HT1080 (cell line): ENCODE measurements at places on chromosomes 7 and 10.

GRCh38 chr7:23380556-23380955, 81.4 kb downstream of the MALSU1 start:
- DNase-seq, result peak; percentile 15

- DNase-seq, result peak; percentile 41
These were observed 1.2 kb upstream of the PRRT4 start for GRCh38 chr7:128362670-128363069.

DNA sequence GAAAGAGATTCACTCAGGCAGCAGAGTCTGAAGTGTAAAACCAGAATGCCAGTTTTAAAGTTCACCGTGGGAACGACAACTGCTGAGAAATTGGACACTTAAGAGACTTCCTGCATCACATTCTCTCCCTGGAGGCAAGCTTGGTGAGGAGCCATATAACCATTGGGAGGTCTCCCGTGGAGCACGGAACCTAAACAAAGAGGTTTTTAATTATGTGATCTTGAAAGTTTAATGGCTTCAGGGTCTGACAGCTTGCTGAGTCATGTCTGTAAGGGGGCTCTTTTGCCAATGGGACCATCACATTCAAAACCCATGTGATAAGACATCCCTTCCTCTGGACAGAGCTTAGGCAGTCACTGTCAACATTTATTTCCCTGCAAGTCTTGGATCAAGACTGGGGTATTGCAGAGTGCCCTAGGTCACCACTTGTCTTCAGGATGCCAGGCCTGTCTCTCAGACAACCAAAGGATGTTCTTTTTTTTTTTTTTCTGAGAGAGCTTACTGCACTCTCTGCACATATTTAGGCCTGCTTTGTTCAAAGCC, 674.4 kb downstream of the TYW1 start:
- no peak for DNase-seq

DNA sequence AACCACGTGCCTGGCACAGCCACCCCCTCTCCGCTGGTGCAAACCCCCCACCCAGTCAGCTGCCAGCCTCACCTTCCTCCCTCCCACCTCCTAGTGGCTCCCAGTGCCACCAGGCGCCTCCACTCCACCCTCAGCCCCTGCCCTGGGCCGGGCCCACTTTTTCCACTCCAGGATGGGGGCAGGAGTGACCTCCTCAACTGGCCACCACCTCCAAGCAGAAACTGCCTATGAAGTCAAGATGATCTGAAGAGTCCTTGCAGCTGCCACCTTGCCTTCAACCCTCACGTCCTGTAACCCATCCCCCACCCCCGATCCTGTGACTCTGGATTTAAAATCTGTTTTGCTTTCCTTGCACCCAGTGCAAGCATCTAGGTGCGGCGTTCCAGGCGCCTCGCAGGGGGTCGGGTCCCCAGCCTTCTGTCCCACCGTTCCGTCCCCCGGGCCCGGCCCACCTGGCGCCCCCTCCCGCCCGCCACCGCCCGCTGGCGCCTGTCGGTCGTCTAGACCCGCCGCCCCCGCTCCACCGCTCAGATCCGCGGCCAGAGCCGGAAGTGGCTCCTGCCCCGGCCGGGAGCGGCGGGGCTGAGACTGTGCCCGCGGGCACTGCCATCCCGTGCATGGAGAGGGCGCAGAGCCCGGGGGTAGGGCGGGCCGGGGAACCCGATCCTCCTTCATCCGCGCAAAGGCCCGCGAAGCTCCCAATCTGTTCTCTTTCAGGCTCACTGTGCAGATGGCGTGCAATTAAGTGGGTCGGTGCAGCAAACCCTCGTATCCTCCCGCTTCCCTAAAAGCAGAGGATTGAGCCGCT, 51.2 kb upstream of the GTF2I start:
- DNase-seq, result no peak

DNA sequence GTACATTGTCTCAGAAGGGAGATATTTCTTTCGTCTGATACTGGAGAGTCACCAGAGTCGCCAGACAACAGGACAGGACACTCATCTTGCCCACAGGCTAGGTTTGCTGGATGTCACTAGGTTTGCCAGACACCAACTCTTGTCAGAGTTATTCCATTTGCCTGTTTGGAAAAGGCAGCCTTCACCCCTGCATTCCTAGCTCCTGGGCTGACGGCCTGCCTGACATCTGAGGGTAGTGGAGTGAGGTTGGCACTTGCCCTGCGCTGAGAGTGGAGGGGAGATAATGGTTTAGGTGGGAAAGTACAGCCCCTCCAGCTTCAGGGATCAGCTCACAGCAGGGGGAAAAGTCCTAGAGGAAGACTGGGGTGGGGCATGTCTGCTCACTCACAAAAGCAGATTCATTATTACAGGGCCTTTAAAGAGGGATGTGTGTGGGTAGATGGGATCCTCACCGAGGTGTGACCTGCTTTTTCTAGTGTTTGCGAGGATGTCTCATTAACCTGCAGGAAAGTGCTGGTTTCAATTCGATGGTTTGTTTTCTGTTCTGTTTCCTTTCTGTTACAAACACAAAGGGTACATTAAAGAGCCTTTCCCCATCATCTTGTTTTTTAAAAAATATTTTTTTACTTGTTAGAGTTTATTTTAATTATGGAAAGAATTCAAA, 79.3 kb upstream of the TNS3 start:
- no peak for DNase-seq

DNA sequence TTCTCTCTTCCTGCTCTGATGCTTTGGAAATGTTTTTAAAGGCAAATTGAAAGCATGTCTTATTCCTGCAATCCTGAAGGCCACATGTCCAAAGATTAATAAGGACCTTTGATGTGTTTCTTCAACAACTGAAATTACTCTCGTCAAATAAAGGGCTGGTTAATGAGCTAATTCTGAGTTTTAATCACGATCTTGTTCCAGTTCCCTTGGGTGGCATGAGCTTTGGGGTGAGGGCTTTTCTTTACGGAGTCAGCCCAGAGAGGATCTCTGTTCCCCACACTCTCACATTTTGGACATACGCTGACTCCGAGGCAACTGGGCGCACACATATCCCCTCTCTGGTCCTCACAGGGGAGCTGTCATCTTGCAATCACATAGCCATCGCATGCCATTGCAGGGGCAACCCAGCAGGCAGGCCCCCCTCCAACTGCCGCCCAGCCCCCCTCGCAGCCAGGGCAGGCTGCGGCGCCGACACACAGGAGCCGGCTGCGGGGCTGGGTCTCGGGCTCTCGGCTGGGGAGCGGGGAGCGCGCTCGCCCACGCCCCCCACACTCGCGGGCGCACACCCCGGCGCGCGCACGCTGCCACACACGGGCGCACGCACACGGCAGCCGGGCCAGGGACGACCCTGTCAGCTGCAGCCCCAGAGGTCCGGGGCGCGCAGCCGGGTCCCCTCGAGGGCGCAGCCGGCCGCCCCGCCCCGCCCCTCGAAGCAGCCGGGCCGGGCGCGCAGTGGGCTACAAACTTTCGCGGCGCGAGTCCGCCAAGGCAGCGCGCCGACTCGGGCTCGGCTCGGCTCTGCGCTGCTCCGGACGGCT, at the start of gene GDF10:
TSS of gene GDF10 (plus strand) at position 587 of the 818 bp plus-strand sequence. CDS start 455 bp downstream, outside the sequence.
- no peak for DNase-seq

DNA sequence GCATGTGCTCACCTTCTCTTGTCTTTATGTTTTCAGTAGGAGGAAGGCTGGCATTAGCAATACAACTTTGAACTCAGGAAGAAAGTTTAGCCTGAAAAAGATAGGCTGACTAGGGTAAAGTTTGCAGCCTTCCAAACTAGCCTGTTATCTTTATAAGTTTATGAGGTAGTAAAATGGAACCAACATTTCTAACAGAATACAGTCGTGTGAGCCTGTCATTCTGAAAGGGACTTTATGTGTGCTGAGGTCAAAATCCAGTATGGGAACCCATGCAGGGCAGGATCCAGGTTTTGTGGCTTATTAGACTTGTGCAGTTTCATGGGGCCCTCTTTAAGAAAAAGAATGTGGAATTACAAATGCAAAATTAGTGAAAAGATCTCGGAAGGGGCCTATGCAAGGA, 201.0 kb upstream of the PRPS1L1 start:
- DNase-seq, result no peak

GRCh38 chr7:37062560-37062859, 338.2 kb upstream of the AOAH start:
- no peak for DNase-seq

DNA sequence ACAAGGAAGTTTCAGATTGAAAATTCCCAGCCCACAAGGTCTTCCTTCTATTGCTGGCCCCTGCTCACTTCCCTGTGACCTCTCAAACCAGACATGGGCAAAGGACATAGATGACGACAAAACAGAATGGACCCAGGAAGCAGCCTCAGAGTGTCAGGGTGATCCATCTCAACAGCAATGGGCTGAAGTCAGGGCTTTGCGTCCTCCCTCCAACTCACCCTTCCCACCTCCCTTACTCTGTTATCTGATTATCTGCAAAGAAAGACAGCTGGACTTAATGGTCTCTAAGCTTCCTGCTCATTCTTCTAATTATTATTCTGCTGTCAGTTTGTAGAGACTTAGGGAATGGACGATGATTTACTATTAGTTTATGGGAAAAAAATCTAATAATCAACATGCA, 115.9 kb downstream of the PIP4K2A start:
- DNase-seq, result no peak

- no peak for DNase-seq
These were observed 36.7 kb downstream of the PRF1 start for GRCh38 chr10:70565556-70566514.

GRCh38 chr10:65571011-65571570, 1354.7 kb upstream of the LRRTM3 start:
- peak; percentile 51 for DNase-seq

DNA sequence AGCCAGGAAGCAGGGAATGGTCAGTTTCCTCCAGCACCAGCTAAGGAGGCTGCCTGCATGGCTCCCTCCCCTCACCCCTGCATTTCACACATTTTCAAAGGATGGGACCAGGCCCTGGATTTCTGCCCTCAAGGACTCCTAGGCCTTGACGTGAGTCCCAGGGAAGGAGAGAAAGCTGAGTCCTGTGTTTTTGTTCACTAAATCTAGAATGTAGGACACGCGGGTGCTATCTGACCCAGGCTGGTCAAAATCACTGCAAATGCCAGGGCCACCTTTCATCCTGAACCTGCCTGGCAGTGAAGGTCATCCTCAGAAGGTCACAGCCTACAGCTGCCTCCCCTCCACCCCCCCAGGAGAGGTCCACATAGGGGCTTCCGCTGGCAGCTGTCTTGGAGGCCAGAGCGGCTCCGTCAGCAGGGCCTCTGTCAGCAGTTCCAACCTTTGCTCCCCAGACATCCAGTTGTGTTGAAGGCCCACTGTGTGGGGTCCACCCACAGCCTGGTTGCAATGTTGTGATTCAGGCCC, 18.0 kb downstream of the RHBDD2 start:
- no peak for DNase-seq

- DNase-seq, result peak; percentile 30
These were observed 33.9 kb upstream of the SLC29A3 start for GRCh38 chr10:71285180-71285545.

DNA sequence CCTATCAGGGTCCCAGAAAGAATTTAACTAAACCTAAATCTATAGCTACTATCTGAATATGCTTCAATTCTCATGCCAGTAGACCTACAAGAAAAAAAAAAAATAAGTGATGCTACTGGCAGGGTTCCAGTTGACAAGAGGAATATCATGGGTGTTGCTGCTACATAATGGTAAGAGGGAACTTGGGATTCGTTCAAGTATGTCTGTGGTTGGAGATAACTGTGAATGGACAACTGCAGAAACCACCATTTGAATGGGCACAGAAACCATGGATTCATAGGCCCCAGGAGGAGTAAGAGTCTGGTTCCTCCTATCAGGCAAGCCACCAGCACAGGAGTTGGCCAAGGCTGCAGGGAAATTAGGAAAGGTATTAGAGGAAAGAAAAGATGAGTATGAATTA, 287.6 kb upstream of the HGF start:
- DNase-seq, result no peak

GRCh38 chr7:143884969-143885559, 16.9 kb downstream of the TCAF1 start:
- DNase-seq, result no peak

- no peak for DNase-seq
These were observed 20.9 kb upstream of the PRKAR2B start for GRCh38 chr7:107023522-107024151.

DNA sequence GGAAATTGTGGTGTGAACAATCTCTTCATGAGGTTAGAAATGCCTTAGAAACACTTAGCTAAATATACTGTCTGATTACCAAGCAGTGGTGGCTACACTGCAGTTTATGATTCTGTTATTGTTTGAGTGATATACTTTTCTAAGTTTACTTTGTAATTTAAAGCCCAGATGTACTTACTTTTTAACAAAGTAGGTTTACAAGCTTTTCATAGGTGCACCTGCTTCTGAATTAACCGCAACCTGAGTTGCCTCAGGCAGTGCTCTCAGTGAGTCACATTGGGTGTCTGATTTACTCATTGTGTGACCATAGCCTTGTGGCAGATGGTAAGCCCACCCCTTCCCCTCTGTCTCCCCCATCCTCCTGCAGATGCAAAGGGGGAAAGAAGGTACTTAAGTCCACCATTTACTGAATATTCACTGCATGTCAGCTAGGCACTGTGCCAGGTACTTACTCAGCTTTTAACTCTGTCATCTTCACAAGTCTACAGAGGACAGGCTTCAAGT, 9.0 kb downstream of the MTURN start:
- peak; percentile 51 for DNase-seq

DNA sequence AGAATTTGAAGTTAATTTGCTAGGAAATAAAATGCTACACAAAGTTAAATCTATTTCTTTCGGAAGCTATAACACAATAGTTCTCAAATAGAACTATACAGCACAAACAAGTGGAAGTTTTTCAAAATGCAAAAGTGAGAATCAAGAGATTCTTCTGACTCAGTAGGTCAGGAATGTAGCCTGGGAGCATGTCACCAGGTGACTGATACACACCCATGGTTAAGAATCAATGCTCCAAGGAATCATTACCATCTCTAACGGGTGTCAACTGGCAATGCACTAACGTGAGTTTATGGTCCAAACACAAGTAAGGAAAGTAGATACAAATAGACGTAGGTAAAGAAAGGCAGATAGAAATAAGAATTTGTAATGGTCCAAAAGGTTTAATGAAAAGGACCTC, 170.5 kb downstream of the SRPK2 start:
- peak; percentile 24 for DNase-seq

GRCh38 chr7:119935418-119936025, 337.5 kb upstream of the KCND2 start:
- peak; percentile 12 for DNase-seq

DNA sequence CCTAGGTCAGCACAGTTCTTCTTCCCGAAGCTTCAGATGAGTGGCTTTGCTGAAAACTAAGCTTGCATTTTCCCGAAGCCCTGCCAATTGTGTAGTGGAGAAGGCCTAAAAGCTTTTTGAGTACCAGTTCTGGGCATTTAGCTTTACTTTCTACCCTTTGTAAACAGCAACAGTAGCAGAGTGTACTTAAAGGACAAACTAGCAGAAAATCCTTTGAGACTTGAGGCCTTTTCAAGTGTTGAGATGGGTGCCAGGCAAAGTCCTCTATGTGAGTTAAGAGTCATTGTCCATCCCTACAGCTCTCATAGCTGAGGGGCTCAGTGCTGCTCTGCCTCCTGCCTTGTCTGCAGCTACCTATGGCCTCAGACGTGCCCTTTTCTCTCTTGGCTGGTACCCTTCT, 368.2 kb downstream of the CCSER2 start:
- DNase-seq, result no peak

GRCh38 chr7:133623721-133624120, 370.8 kb downstream of the EXOC4 start:
- DNase-seq, result no peak
